Dermis blood vessel endothelial cell (primary cell): ENCODE measurements at places on chromosomes 5 and 9. TPM values are rescaled to one million over a fixed set of nuclear protein-coding genes. Genes with fewer than 3 reads are reported as not detected.

GRCh38 chr9:755454-756381, 85.8 kb upstream of the DMRT1 start:
- DNase-seq = peak; percentile 92

- DNase-seq = peak; percentile 19
These were observed at the start of gene SLCO4C1 for GRCh38 chr5:102296178-102296817. SLCO4C1 (minus strand) TSS chr5:102296284; CDS start chr5:102296262, 22 bp downstream.

- DNase-seq = no peak
These were observed 126.7 kb upstream of the SHB start for GRCh38 chr9:38195737-38196161.

GRCh38 chr9:132833550-132834121, 44.4 kb downstream of the AK8 start:
- DNase-seq = no peak

Gene MOB3B
- total RNA-seq = 0.85 and 2.1 TPM in 2 replicates

Gene ZNF346
- 24.8 and 28.1 TPM in 2 replicates for total RNA-seq
